ENCODE measurements at places on chromosomes 1 and 21. TPM values are rescaled to one million over a fixed set of nuclear protein-coding genes. Genes with fewer than 3 reads are reported as not detected.

The FAM177B gene
- not detected for total RNA-seq

DNA sequence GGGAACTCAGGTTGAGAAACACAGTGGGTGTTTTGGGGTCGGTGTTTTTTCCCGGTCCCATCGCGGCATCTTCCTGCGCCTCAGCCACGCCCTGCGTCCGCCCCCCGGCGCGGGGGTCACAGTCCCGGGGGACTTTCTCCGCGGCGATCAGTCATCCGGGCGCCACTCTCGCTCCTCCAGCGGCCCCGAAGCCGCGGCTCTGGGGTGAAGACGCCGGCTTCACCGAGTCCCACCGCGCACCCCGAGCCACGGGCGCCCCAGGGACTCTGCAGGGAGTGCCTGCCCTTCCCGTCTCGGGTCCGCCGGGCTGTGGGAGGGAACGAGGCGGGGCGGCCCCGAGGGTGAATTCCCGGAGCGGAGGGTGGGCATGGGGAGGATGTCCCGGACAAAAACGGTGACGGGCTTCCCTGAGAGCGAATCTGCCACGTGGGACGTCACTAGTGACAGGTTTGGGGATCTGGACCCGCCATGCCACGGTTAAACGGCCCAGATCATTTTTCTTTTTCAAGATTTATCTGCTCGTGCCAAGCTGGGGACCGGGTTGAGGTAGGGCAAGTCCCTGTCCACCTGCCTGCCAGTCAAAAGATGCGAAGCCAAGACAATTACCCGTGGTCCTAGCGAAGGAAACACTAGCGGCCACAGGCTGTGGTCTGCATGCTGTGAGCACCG is 717 bp upstream of the BATF3 start:
- H3K4me3 ChIP-seq: peak overlapping the region; percentile 65
- peaks cover 21% of the 10 kb centered on the region for H3K4me1 ChIP-seq
- no peaks in the 10 kb centered on the region for H3K27me3 ChIP-seq
- H3K36me3 ChIP-seq: no peaks in the 10 kb centered on the region

- H3K27ac ChIP-seq: no peak overlapping the region
- peaks cover 3% of the 10 kb centered on the region for H3K27me3 ChIP-seq
- H3K4me1 ChIP-seq: no peaks in the 10 kb centered on the region
- H3K36me3 ChIP-seq: no peaks in the 10 kb centered on the region
- H3K4me3 ChIP-seq: no peak overlapping the region
- no peak for DNase-seq
Measured at GRCh38 chr1:78483903-78484302, 6.9 kb upstream of the PTGFR start.

- no peak overlapping the region for H3K27ac ChIP-seq
- no peaks in the 10 kb centered on the region for H3K27me3 ChIP-seq
- H3K4me3 ChIP-seq: no peak overlapping the region
- no peaks in the 10 kb centered on the region for H3K36me3 ChIP-seq
- peaks cover 20% of the 10 kb centered on the region for H3K4me1 ChIP-seq
Measured at GRCh38 chr1:21966247-21967000, 10.4 kb upstream of the CELA3B start.

GRCh38 chr1:36748466-36748865 is 265.8 kb upstream of the CSF3R start:
- H3K4me3 ChIP-seq: no peak overlapping the region
- no peaks in the 10 kb centered on the region for H3K36me3 ChIP-seq
- no peak overlapping the region for H3K27ac ChIP-seq
- no peak for DNase-seq
- peaks cover 34% of the 10 kb centered on the region for H3K27me3 ChIP-seq
- no peaks in the 10 kb centered on the region for H3K4me1 ChIP-seq

The CFAP107 gene
- not detected for total RNA-seq

Measured in heart right ventricle (tissue), 16 donors.